ENCODE measurements at places on chromosomes 1 and 21.

DNA sequence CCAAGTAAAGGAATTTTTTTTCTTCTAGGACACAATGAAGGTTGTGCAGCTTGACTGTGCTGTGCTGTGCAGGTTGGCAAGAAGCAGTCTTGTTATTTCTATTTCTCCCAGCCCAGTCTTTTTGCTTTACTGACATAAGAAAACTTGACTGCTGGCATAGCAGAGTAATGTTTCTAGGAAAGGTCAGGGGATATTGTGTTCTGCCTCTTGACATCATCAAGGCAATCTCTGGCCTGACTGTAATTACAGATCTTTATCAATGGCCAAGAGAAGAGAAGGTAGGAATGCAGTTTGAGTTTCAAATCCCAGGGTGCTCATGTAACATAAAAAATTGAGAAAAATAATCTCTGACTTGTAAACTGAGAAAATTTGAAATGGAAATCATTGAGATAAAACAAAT is 226.3 kb upstream of the ADGRL4 start:
- DNase-seq = no peak

- no peak for DNase-seq
Measured at GRCh38 chr21:45420061-45421041, 15.4 kb downstream of the COL18A1 start.

DNA sequence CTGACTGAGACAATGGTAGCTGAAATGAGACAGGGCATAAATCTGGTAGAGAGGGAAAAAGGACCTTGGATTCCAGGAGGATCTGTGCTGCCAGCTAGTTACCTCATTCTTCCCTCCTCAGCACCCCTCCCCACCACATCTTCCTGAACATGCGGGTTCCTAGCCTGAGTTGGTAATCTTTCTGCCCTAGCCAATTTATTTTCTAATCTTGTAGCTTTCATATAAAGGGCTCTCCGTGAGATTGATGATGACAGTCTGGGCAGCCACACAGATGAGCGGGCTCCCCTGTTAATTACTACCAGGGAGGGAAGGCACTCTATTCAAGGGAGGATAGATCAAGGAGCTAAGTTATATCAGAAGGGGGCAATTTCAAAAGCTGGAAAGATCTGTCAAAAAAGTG is 20.2 kb downstream of the ARHGEF11 start:
- DNase-seq = no peak

- no peak for DNase-seq
Measured at GRCh38 chr1:185468626-185469025, 151.6 kb upstream of the IVNS1ABP start.

DNA sequence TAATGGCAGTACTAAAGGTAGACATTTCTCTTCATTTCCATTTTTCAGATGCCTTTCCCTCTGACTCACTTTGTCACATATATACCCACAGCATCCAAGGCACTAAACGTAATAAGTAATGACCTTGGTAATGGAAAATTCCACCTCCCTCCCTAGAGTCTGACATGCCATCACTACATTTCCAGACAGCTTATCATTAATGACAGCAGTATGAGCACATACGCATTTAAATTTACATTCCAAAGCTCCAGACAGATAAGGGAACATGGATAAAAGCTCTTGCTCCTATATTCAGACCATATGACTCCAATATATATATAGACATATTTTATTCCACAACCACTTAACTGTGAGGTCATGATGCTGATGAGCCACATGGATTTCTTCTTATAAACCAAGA is 191.7 kb upstream of the GORAB start:
- DNase-seq = no peak

- no peak for DNase-seq
Measured at GRCh38 chr1:183989078-183989577, 48.4 kb downstream of the COLGALT2 start.

- no peak for DNase-seq
Measured at GRCh38 chr1:78339490-78339889, 151.3 kb upstream of the PTGFR start.

- DNase-seq = no peak
Measured at GRCh38 chr1:236343246-236343870, 50.7 kb upstream of the EDARADD start.

- no peak for DNase-seq
Measured at GRCh38 chr21:36783612-36784374, 84.9 kb downstream of the SIM2 start.

GRCh38 chr1:203682473-203683383 is 56.1 kb downstream of the ATP2B4 start:
- no peak for DNase-seq

DNA sequence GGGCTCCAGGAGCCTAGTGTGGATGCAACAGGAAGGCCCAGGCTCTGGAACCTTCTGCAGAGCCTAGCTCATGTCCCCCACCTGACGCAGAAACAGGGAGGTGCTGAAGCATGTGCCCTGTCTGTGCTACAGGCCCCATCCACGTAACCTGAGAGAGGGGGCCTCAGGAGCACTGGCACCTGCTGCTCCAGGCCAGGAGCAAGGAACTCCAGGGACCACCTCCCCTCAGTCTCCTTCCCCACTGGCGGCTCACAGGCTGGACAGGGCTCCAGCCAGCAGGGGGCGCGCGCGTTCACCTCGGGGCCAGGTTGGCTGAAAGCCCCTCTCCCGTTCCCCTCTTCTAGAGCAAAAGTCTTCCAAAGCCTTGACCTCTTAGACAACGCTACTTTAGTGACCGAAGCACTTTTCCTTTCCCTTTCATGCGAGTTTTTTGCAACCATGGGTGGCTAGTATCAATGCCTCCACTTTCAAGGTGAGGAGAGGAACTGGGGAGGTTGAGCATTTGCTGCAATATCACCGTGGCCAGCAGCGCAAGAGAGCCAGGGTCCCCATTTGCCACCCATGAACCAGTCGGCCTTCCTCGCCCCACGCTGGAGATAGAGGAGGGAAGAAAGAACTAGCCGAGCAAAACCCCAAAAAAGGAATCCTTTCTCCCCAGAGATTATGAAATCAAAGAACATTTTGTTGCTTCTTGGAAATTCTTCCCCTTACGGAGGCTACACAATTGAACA is 52.4 kb upstream of the GPR157 start:
- no peak for DNase-seq
